Activated naive CD4-positive, alpha-beta T cell treated with anti-CD3 and anti-CD28 coated beads, Interleukin-2, amount 50 U/mL, for 72 hours (primary cell): ENCODE measurements at places on chromosomes 2 and 18. TPM values are rescaled to one million over a fixed set of nuclear protein-coding genes. Genes with fewer than 3 reads are reported as not detected.

CPO gene
- not detected for total RNA-seq

ATP6V1B1 gene
- not detected for total RNA-seq

ABCB11 gene
- not detected for total RNA-seq

ALKAL2 gene
- not detected for total RNA-seq

FIGN gene
- not detected for total RNA-seq

KCNG2 gene
- total RNA-seq, result not detected

RND3 gene
- total RNA-seq, result not detected

ANKRD29 gene
- not detected for total RNA-seq

QPCT gene
- total RNA-seq, result not detected

TIGD1 gene
- 6.8 TPM for total RNA-seq

HDAC4 gene
- total RNA-seq, result 39.1 TPM

SPATA3 gene
- 0.84 TPM for total RNA-seq
